CD4-positive, alpha-beta T cell treated with Interleukin-4 for 1 hour (primary cell): ENCODE measurements at places on chromosomes 12 and 14.

DNA sequence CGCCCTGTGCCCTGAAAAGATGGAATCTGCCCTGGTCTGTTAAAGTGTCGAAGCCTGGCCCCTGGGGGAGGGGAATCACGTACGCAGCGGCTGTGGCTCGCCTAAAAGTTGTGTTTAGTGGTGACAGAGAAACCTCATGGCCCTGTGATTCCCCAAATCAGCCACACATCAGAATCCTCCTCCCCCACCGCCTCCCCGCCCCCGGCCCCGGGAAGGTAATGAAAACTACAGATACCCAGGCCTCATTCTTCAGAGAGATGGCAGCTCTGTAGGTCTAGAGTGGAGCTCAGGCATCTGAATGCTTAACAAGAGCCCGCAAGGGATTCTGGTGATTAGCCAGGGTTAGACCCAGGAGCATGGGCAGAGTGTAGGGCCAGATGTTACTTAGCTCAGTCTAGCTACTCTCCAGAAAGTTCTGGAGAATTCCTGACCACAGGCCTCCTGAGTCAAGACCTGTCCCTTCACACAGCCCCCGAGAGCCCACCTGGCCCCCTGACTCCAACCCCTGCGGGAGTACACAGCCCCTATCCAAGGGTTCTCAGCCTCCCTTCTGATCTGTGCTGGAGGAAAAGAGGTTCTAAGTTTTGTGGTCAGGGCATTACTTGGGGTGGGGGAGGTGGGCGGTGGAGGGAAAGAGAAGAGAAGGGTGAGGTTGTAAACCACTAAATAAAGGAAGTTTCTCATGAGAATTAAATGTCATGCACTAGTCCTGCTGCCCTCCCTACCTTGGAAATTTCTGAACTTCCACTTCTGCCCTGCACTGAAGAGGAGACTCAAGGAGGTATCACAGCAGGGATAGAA is 114.8 kb downstream of the PLXNC1 start:
- peak; percentile 73 for DNase-seq

DNA sequence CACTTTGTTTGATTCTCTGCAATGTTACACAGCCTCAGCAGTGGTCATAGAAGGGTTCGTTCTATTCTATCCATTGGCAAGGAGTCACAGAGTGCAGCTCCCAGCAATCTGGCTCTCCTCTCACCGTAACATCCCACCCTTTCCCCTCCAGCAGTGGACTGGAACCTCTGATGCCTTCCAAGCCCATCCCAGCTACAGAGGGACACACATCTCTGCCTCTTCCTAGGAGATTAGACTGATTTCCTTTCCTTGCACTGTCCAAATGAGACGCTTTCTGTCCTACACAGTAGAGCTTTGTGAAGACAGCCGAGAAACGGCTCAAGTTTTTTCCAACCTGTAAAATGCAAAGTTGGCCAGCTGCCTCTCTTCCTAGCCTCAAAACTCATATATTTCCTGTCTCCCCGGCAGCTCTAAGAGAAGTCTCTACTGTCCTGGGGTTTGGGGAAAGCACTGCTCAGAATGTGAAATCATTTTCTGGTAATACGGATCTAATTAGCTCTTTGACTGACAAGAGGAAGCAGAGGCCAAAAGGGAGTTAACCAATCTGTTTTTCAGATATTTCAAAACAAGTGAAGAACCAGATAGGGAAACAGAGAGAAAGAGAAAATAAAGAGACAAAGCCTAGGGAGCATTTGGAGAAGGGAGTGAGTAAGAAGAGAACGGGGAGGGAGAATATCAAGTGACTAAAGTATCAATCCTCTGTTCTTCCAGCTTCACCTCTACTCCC is 516 bp downstream of the NINJ2 start:
- DNase-seq: no peak

GRCh38 chr12:7934889-7935492 is 996 bp downstream of the SLC2A3 start:
- DNase-seq: peak; percentile 27

DNA sequence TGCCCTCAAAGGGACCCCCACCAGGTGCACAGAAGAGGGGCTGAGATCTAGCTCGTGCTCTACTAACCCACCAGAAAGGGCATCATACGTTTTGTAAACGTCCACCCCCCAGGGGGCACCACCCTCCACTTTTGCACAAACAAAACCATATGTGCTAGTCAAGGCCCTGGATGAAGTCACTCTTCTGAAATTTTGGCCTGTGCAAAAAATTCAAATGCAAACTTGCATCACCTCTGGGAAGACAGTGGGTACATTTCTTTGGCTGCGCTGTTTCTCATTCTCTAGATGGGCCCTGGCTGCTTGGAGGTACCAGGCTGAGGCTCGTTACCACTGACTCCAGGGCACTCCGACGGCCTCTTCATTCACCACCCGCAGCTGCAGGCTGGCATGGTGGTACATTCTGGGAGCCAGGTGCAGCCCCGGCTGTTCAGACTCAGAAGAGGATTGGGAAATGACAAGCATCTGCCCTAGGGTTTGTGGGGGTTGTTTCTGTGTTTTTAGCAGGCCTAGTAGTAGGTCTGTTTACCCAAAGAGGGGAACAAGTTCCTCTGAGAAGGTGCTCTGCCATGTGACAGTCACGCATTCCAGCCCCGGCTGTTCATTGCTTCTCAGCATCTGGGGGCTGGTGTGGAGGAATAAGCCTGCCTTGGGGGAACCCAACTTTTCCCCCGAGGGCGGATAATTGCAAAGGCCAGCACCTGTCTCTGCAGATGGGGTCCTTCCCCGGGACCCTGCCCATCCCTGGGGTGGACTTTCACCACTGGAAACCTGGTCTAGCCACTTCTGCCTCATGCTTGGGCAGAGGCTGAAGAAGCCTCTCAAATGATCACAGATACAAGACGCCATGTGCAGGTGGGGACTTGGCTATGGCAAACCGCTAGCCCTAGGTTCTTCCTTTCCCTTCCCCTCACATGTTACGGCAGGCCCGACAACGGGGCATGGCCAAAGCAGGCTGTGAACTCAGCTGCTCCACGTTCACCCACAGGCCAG is 147.6 kb downstream of the DPF3 start:
- DNase-seq: no peak

GRCh38 chr12:30932881-30933280 is 6.3 kb downstream of the TSPAN11 start:
- DNase-seq: no peak

- no peak for DNase-seq
Measured at GRCh38 chr14:66085224-66085623, 400.9 kb upstream of the CCDC196 start.

GRCh38 chr12:28500373-28501024 is 310.2 kb downstream of the CCDC91 start:
- no peak for DNase-seq

- no peak for DNase-seq
Measured at GRCh38 chr12:77847680-77848431, 17.2 kb downstream of the NAV3 start.

DNA sequence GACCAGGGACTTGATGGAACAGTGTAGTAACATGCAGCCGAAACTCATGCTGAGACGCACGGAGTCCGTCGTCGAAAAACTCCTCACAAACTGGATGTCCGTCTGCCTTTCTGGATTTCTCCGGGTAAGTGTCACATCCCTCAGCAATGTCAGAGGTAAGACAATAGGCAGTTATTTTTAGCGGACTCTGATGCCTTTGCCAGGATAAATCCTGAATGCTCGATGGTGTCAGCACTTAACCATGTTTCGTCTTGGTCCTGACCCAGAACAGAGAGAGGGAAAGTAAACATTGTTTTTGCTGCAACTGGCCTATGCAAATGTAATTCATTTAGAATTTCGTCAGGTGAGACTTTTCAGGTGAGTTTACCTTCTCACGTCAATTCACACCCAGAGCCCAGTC is 112.3 kb downstream of the PLXNC1 start:
- no peak for DNase-seq

DNA sequence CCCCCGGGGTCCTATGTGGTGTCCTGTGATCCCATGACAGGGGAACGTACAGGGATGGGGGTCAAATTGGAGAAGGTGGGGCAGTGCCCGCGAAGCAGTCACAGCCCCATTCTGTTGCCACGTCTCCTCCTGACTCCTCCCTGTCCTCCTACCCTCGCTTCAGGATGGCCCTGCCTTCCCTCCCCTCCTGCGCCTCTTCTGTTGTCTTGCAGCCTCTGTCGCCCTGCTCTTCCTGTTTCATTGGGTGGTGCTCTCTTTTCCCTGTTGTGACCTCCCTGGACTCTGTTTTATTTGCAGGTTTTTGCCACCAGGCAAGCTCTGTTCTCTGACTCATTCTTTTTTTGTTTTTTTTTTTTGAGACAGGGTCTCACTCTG is 18.7 kb downstream of the CABP1 start:
- DNase-seq: no peak

GRCh38 chr12:11959117-11959823 is 111.5 kb upstream of the BCL2L14 start:
- no peak for DNase-seq

- DNase-seq: no peak
Measured at GRCh38 chr14:100840286-100841065, 14.6 kb downstream of the MEG3 start.

- DNase-seq: no peak
Measured at GRCh38 chr12:110077800-110078199, 29.5 kb upstream of the C12orf76 start.
